ENCODE measurements at places on chromosomes 12 and 14.

- DNase-seq: no peak
Measured at GRCh38 chr14:100588671-100589070, 1.5 kb upstream of the BEGAIN start.

GRCh38 chr14:60002819-60003492 lies 83.0 kb downstream of the LRRC9 start:
- DNase-seq: peak; percentile 17

DNA sequence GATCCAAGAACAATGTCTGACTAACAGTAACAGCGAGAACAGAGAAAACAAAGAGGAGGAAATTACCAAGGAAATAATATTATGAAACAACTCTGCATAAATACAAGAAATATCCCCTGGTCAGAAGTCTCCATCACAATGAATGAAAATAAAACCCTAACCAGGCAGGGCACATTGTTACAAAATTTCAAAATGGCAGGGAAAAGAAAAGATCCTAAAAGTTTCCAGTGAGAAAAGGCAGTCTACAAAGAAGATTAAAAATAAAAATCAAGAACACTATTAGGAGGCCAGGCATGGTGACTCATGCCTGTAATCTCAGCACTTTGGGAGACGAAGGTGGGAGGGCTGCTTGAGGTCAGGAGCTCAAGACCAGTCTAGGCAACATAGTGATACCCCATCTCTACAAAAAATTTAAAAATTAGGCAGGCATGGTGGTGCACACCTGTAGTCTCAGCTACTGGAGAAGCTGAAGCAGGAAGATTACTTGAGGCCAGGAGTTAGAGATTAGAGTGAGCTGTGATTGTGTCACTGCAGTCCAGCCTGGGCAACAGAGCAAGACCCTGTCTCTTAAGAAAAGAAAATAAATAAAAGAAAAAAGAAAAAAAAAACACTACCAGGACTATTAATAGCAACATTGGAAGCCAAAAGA lies 47.8 kb downstream of the FERMT2 start:
- no peak for DNase-seq

DNA sequence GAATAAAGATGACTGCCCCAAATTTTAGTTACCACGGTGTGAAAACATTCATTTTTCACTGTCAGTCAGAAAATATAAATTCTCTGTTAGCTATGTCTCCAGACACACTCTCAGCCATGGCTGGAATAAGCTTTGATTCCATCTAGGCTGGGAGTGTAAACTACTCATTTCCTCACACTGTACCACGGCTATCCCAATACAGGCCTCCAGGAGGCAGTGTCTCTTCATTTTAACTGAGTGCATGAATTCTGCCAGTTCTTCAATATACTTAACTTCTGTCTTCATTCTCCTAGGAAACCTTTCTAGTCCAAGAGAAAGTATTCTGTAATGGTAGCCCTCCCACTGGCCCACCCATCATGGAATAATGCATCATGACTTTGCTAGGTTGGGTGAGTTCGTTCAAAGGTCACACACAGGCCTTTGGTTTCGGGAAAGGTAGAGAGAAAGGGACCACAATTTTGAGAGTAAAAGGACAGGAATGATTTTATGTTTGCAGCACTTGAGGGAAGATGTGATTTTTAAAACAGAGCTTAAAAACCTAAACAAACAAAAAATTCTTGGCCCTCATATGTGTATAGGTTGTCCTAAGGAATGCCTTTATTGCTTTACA lies 381.1 kb downstream of the SEC23A start:
- DNase-seq: no peak

DNA sequence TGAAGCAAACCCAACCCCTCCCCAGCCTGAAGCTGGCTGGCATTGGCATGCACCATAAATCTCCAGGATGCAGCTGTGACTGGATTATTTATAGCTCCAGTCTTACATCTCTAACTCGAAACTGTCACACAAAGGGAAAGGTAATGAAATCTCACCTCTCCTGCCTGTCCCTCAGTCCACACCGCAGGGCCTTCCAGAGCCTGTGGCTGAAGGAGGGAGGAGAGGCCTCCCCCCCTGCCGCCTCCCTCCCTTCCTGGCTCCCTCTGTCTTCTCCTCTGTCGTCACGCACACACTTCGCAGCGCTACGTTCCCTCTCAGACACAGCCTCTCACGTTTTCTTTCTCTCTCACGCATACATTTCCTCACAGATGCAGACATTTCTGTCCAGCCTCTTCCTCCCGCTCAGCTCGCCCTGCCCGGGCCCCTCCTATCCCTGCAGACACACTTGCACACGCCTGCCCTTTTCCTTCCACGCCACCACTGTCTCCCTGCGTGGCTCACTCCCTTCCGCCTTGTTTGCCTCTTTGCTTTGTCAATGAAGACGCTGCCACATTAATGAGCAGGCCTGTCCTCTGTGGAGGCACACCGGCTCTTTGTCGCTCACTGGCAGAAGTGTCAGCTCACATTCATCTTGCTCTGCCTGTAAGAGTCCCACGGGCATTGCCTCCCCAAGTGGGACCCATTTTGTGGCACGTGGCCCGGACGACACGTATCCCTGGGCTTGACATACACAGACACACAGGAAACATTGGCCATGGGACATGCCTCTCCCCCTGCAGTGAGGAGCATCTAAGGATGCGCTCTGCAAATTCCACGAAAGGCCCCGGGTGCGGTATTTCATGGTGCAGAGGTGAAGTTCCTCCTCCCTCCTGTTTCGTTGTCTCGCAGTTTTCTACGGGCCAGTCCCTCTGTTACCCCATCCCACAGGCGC lies 27.9 kb downstream of the IRF2BPL start:
- no peak for DNase-seq

GRCh38 chr12:72141381-72141780 lies 130.8 kb upstream of the TRHDE start:
- DNase-seq: peak; percentile 61

GRCh38 chr12:26032719-26033241 lies 74.3 kb downstream of the RASSF8 start:
- DNase-seq: peak; percentile 16

- no peak for DNase-seq
Measured at GRCh38 chr12:69064734-69065443, 131.9 kb upstream of the CPM start.

DNA sequence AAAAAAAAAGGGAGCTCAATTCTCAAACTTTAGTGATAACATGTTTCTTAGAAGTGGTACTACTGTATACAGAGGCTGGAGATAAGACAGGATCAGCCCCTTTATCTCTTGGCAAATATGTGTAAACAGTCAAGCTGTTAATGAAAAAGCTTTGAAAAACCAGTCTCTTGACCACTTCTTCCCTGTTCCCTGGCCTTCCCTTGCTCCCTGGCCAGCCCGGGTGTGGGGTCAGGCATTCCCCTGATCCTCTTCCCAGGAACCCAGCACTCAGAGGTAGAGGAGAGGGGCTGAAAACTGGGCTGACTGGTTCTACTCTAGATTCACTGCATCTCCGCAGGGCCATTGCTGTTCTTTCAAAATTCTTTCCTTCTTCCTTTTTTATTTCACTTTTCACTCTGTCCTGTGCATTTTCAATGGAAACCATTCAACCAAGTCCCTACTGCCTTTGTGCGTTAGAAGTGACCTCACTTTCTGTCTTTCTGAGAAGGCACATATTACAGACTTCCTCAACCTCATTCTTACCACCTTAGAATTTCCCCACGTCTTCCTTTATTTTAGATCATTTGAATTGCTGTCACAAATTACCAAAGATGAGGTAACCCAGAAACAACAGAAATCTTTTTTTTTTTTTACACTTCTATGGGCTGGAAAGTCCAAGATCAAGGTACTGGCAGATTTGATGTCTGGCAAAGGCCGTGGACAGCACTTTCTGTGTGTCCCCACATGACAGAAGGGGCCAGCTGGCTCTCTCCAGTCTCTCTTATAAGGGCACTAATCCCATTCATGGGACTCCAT lies 5.7 kb downstream of the GNG2 start:
- DNase-seq: no peak

- no peak for DNase-seq
Measured at GRCh38 chr12:31000751-31001150, 72.9 kb upstream of the DDX11 start.

GRCh38 chr14:33617154-33617553 lies 333.7 kb downstream of the EGLN3 start:
- peak; percentile 66 for DNase-seq

Data from NCI-H1105 (cell line).